ENCODE measurements at places on chromosomes 7 and 10.

GRCh38 chr7:104845557-104845956 is 168.4 kb upstream of the KMT2E start:
- DNase-seq = no peak

DNA sequence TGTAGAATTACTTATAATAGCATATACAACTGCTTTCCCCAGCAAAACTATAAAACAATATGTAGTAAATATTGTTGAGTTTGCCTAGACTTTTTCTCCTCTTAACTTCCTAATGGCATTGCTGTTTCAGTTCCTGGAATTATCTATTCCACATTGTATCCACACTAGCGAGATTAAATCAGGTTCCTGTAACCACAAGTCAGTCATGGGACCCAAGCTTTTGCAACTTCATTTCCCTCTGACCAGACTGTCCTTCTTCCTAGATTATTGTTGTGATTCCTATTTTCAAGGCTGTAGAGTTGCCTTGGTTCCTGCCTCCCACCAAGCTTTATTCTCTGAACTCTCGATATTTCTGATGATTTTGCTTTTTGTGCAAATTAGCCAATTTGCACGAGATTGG is 173.3 kb upstream of the ZNF804B start:
- DNase-seq = no peak

DNA sequence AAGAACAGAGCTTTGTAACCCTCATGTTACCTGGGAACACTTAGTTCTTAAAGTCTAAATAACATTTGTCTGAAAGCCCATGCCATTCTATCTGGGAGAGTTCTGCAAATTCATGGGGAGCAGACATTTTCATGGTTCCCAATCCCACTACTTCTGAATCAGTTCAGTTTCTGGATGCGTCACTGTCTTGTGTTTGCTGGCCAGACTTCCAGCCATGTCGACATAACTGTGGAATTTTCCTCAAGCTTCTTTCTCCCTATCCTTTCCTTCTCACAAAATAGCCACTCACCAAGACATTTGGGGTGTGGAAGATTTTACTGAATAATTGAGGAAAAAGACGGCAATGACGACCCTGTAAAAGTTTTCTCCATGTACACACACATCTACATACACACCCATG is 272.5 kb downstream of the NEBL start:
- no peak for DNase-seq

DNA sequence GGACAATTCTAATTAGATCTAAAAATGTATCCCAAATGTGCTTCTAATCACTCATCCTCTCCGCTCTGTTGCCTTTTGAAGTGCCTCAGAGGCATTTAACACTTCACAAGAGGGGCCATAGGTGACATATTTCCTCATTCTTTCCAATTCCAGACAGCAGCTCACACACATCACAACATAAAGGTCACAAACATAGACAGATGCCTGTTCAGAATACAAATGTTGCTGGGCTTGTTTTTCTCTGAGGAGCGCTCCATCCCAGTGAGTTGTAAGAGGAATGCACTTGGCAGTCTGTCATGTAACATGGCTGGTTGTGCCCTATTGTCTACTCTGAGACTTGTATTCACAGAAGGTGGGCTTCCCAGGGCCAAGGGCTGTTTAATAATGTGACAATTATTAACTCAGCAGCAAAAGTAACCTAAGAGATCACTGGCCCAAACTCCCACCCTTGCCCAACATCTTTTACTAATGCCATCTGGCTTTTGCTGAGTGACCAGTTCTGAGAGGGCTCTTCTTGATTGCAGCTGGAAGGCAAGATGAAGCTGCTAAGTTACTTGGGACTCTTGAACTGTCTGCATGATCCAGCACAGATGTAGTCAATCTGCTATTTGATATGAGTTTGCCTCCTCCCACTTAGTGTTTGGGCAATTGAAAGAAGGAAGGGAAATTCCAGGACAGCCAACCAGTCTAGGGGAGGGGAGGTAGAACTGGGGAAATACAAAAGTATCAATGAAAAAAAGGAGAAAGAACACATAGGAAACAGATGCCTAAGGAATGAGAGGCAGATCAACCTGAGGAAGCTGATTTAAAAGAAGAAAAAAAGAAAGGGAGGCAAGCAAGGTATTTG is 13.6 kb downstream of the PON2 start:
- no peak for DNase-seq

DNA sequence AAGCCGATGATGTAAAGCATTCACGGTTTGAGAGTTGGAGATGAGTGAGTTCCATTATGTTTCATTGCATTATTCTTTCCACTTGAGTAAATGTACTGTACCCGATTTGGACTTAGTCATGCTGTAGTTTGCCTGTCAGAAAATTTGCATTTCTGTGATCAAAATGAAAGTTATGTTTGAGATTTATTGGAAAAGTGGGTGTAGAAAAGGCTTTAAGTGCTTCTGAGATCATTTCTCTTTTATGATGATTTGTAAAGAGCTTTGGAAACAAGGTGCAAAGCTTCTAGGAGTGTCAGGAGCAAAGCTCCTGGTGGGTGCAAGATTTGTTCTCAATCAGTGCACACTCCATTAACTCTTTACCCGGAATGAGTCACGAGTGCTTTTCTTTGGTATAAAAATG is 204.1 kb upstream of the POM121L12 start:
- no peak for DNase-seq

DNA sequence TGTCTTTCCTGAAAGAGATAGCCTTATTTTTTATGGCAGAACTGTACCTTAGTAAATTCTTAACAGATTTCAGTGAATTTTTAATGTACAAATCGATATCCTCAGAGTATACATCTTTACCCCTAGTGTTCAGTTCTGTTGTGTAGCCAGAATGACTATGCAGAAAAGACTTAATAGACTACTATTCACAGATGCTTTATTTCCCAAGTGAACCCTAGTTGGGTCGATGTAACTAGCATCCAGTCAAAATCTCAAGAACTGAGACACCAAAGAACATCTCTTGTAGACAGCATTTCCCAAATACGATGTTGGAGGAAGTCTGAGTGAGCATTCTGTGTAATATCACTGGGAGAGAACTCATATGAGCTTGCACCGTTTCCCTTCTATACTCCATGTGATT is 1.5 kb downstream of the AKR1C3 start:
- no peak for DNase-seq

DNA sequence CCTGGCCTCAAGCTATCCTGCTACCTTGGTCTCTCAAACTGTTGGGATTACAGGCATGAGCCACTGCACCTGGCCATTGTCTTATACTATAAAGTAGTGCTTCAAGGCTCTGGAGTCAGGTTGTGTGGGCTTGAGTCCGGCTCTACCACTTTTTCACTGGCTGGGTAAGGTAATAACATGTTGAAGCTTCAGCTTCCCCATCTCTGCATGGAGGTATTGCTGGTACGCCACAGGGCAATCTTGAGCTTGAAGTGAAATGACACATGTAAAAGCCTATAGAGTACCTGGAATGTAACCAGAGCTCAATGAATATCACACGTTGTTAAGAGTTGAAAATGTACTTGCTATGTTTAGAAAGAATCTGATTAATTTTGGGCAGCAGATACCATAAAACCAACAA is 120.8 kb downstream of the POU6F2 start:
- DNase-seq = no peak

- DNase-seq = no peak
Observed at GRCh38 chr7:95539426-95539825, 53.7 kb downstream of the ASB4 start.

GRCh38 chr7:150950496-150951180 is 27.5 kb downstream of the KCNH2 start:
- no peak for DNase-seq

DNA sequence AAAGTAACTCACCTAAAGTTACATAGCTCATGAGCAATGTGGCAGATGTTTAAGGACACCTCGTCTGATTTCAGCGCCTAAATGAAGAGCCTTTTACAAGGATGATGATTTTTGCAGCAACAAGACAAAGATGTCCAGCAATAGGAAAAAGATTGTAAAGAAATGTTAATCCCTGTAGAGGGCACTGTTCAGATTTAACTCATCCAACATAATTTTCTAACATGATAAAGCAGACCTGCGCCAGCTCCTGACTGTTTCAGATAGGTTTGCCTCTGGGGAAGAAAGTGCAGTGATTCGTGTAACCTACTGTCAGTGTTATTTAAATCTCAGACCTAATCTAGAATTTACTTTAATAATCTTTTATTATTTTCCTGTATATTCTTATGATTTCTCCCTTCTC is 595.2 kb downstream of the AUTS2 start:
- no peak for DNase-seq

DNA sequence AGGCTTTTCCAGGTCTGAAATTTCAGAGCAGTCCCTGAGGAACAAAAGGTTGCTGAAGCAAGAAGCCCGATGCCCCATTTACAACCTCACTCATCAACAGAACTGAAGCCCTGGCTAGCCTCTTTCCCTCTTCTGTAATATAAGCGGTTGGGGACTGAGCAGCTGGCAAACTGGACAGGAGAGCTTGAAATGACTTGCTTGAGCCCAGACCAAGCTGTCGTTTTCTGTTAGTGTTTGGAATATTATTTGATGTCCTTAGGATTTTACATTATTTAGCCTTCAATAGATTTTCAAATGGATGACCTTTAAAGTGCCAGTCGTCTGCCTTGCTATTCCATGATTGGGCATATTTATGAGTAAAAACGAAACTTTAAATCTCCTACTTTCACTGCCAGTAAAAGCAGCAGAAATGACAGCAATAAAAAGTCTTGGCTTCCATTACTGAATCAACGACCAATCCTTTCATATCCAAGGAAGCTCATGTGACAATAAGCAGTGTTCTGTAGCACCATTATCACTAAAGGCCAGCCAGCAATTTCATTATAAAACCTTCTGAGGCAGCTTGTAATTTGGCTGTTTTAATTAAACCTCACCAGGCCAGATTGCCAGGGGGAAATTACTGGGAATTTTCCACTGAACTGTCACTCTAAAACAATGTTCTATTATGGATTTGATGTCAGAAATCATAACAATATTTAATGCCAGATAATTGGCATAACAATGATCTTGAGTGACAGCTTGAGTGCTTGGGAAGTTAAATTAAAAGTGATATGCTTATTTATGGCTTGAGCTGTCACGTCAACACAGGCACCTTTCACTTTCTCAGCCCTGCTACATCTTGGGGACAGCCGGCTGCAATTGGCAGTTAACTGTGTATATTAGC is 85.9 kb downstream of the LSMEM1 start:
- no peak for DNase-seq

- DNase-seq = no peak
Observed at GRCh38 chr7:20102982-20103381, 114.2 kb downstream of the MACC1 start.

GRCh38 chr10:26367771-26368170 is 70.4 kb upstream of the APBB1IP start:
- DNase-seq = no peak

GRCh38 chr7:146655928-146656797 is 539.6 kb downstream of the CNTNAP2 start:
- no peak for DNase-seq

Measured in cortex of kidney (tissue), 1 donor.